ENCODE measurements at places on chromosomes 1 and 21.
A peak's percentile ranks its signal among the peaks of the same experiment; 100 is the strongest.

GRCh38 chr1:72693376-72693775 lies 411.0 kb upstream of the NEGR1 start:
- no peaks in the 10 kb centered on the region for H3K36me3 ChIP-seq
- H3K27me3 ChIP-seq: no peaks in the 10 kb centered on the region
- no peaks in the 10 kb centered on the region for H3K4me1 ChIP-seq
- H3K4me3 ChIP-seq: no peak overlapping the region
- no peak for DNase-seq

- H3K4me3 ChIP-seq: peak overlapping the region; percentile 77
- no peak for DNase-seq
- H3K27me3 ChIP-seq: peaks cover 3% of the 10 kb centered on the region
- H3K4me1 ChIP-seq: peaks cover 27% of the 10 kb centered on the region
These were observed 1.2 kb downstream of the LMNA start for GRCh38 chr1:156115514-156116374.

DNA sequence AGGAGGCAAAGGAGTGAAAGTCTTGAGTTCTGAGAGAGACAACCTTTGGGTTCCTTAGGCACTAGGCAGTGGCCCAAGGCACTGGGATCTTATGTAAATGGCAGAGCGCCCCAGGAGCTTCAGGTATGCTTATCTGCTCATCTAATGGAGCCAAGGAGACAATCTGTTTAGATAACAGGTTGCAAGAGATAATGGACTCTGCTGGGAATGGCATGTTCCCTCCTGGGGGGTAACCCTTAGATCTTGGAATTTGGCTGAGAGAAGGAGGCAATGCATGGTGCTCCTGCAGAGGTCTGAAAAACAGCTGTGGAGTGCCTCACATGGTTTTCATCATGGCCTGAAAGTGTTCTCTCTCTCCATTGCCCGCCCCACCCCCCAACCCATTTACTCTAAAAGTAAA lies 44.1 kb upstream of the WLS start:
- H3K36me3 ChIP-seq: no peaks in the 10 kb centered on the region
- no peak for DNase-seq
- no peaks in the 10 kb centered on the region for H3K4me1 ChIP-seq
- no peak overlapping the region for H3K27ac ChIP-seq

GRCh38 chr1:241045659-241046058 lies 311.3 kb downstream of the RGS7 start:
- no peak overlapping the region for H3K27ac ChIP-seq
- no peak overlapping the region for H3K4me3 ChIP-seq
- no peak for DNase-seq
- no peaks in the 10 kb centered on the region for H3K36me3 ChIP-seq

GRCh38 chr1:20402585-20403422 lies 83.2 kb downstream of the CAMK2N1 start:
- H3K36me3 ChIP-seq: no peaks in the 10 kb centered on the region
- H3K27me3 ChIP-seq: peaks cover 11% of the 10 kb centered on the region
- no peak for DNase-seq
- no peak overlapping the region for H3K4me3 ChIP-seq
- no peaks in the 10 kb centered on the region for H3K4me1 ChIP-seq

DNA sequence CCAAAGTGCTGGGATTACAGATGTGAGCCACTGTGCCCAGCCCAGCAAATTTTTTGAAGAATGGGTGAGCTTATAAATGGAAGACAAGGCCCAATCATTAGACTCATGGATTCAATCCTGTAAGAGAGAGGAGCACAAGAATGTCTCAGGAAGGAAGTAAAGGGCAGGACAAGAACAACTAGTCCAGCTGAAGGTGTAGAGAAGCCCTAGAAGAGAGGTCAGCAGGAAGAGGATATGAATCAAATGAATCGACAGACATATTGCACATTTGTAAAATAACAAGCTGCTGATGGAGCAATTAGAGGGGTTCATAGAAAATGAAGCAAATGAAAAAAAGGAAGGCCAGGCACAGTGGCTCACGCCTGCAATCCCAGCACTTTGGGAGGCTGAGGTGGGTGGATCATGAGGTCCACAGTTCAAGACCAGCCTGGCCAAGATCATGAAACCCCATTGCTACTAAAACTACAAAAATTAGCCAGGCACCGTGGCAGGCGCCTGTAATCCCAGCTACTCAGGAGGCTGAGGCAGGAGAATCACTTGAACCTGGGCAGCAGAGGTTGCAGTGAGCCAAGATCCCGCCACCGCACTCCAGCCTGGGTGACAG lies 74.9 kb downstream of the MIS18A start:
- no peak overlapping the region for H3K4me3 ChIP-seq
- H3K27ac ChIP-seq: no peak overlapping the region
- H3K36me3 ChIP-seq: no peaks in the 10 kb centered on the region

GRCh38 chr1:91091812-91092211 lies 70.0 kb upstream of the ZNF644 start:
- no peaks in the 10 kb centered on the region for H3K27me3 ChIP-seq
- no peaks in the 10 kb centered on the region for H3K36me3 ChIP-seq
- no peak overlapping the region for H3K4me3 ChIP-seq
- no peak for DNase-seq
- H3K27ac ChIP-seq: no peak overlapping the region
- H3K4me1 ChIP-seq: no peaks in the 10 kb centered on the region
